ENCODE measurements at places on chromosomes 2 and 18. TPM values are rescaled to one million over a fixed set of nuclear protein-coding genes. Genes with fewer than 3 reads are reported as not detected.

GRCh38 chr2:25529034-25529433, 144.3 kb downstream of the DTNB start:
- DNase-seq, result no peak

GRCh38 chr2:20049637-20050036, 1.8 kb downstream of the LAPTM4A start:
- no peak for DNase-seq

GRCh38 chr2:70647873-70648481, 94.4 kb upstream of the TGFA start:
- peak; percentile 88 for DNase-seq

The TXNDC2 gene
- total RNA-seq, result not detected

The DSG1 gene
- total RNA-seq, result not detected

All from activated CD8-positive, alpha-beta T cell treated with anti-CD3 and anti-CD28 coated beads for 36 hours (primary cell).